ENCODE measurements at places on chromosomes 7 and 10.

DNA sequence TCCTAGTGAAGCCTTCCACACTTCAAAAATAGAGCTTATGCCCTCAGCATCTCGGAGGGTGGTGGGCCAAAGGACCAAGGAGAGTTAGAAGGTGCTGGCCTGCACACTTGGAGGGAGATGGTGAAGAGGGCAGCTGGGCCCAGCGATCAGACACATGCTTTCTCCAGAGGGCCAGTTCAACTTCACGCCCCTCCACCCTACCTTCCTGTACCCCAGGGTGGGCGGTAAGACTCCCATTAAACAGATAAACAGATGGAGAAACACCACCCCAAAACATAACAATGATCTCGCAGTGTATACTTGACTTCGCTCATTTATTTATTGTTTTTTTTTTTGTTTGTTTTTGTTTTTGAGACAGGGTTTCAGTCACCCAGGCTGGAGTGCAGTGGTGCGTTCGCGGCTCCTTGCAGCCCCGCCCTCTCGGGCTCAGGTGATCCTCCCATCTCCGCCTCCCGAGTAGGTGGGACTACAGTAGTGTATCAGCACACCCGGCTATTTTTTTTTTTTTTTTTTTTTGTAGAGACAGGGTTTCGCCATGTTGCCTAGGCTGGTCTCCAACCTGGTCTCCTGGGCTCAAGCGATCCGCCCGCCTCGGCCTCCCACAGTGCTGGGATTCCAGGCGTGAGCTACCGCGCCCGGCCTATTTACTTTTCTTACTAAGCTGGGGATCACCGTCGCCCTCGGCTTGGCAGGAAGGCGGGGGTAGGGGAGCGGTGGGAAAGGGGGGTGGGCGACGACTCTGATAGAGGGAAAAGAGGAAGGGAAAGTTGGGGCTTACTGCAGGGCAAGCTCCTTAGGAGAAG lies 1.8 kb downstream of the C10orf95 start:
- no peak for DNase-seq

DNA sequence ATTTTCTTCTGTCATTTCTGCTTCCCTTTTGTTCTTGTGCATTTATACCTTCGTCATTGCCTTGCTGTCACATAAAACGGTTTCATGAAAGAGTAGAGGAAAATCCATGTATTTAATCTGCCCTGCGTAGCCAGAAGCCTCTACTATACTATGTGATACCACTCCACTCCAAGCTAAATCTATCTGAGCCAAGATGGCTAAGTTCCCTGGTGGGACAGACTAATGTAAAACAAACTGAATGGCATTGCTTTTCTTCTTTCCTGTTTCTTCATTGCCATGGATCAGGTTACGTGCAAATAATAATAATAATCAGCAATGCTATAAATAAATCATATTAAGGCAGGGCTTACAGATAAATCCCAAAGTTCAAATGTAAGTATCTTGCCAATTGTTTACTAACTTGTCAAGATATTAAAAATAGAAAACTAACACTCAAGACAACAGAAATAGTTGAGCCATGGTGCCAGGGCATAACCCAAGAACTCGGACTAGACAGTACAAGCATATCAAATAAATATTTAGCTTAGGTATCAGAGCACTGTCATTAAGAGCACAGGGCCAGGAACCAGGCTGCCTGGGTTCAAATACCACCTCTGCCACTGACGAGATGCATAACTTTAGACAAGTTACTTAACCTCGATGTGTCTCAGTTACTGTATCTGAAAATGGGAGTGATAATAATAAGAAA lies 151.4 kb downstream of the PDE1C start:
- no peak for DNase-seq

DNA sequence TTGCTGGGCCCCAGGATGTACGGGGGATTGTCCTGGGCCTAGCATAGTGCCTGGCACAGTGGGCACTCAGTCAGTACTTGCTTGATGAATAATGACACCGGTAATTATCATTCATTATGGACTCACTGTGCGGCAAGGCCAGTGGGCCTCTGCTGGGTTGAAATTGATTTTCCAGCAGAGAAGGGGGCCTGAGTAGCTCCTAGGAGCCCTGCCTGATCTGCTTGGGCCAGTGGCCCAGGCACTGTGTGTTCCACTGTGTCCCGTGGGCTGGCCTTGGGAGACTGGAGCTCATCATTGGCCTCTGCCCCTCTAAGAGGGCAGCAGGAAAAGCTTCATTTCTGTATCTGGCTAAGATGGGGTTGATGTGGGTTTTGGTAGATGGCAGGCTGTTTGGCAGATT lies 1.4 kb downstream of the CHST3 start:
- no peak for DNase-seq

DNA sequence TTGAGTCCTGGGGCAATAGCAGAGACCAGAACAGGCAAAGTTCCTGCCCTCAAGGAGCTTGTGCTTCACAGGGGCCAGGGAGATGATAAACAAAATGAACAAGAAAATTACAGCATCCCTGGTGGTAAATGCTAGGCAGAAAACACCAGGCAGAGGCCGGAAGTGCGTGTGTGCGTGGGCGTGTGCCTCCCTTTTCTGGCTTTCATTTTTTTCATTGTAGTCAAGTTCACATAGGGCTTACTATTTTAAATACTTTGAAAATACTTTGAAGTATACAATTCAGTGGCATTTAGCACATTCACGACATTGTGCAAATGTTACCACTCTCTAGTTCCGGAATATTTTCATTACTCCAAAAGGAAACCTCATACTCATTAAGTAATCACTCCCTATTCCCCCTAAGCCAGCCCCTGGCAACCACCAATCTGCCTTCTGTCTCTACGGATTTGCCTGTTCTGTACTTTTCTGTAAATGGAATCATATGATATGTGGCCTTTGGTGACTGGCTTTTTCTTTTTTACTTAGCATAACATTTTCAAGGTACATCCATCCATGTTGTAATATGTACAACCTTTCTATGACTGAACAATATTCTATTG lies 88.1 kb upstream of the PDCD4 start:
- no peak for DNase-seq

DNA sequence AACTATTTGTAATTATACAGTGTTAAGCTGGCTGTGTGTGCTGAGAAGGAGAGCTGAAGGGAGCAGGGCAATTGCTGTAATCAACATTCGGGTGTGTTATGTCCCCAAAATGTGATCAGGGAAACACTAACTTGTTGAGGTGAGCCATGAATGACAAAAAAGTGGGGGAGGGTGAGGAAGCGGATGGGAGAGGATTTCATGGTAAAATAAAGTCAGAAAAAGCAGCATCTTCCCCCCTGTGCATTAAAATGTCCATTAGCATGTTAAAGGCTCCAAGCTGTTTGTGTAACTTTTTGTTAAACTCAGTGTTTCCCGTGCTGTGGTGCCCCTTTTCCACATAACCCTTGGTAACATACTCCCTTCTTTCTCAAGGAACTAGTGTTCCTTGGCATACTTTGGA lies 84.9 kb downstream of the ARID5B start:
- DNase-seq, result no peak

- no peak for DNase-seq
Measured at GRCh38 chr10:132395704-132396493, 1.1 kb upstream of the PWWP2B start.

Measured in AG04450 (cell line).